ENCODE measurements at places on chromosomes 3 and 15.

GRCh38 chr3:58071480-58071971, 63.3 kb downstream of the FLNB start:
- H3K36me3 ChIP-seq: no peaks in the 10 kb centered on the region
- H3K4me1 ChIP-seq: peaks cover 55% of the 10 kb centered on the region

GRCh38 chr3:30539772-30540171, 66.6 kb upstream of the TGFBR2 start:
- H3K4me3 ChIP-seq: no peak overlapping the region
- no peak for DNase-seq
- no peak overlapping the region for H3K27ac ChIP-seq
- no peaks in the 10 kb centered on the region for H3K27me3 ChIP-seq
- H3K4me1 ChIP-seq: peaks cover 14% of the 10 kb centered on the region

DNA sequence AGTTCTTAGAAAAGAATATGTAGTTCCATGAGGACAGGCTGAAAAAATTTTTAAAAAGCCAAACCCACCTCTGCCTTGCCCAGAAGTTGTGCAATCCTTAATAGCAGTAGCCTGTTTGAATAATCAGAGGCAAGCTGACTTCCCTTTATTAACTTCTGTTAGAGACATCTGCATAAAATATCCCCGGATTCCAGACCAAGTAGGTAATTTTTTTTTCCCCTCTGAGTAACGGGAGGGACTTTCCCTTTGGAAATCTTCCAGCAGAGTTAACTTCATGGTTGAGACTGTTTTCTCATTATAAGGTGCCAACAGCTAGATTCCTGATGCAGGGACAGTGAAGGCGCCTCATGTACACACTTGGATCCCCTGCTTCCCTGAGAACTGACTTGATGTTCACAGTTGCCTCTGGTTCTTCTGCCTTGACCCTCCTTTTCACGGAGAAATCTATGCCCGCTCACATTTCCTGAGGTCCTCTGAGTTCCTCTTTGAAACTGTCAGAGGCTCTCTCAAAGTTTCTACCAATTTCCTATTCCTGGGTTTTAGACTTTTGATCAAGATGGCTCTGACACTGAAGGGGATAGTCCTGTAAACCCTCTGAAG, 227.6 kb upstream of the BHLHE40 start:
- no peaks in the 10 kb centered on the region for H3K27me3 ChIP-seq
- peak overlapping the region; percentile 77 for H3K27ac ChIP-seq
- H3K4me3 ChIP-seq: no peak overlapping the region

- no peak for DNase-seq
- H3K27me3 ChIP-seq: no peaks in the 10 kb centered on the region
- no peak overlapping the region for H3K27ac ChIP-seq
Measured at GRCh38 chr15:79332824-79333510, 22.1 kb downstream of the TMED3 start.

DNA sequence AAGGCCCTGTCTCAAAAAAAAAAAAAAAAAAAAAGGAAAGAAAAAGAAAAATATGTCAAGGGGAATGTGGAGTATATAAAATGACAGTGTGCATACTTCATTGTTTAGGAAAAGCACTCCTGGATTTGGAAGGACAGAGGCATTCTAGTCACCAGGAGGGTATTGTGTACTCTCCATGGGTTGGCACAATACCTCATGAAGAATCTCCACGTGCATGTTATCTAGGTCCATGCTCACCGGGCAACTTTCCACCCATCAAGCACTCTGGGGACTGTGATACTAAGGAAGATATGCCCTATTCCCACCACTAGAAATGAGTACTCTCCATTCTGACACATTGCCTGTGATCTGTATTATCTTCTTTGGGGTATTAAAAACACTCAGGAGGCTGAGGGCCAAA, 15.4 kb upstream of the KPNA1 start:
- H3K36me3 ChIP-seq: peaks cover 80% of the 10 kb centered on the region
- no peak overlapping the region for H3K4me3 ChIP-seq
- no peak overlapping the region for H3K27ac ChIP-seq
- H3K4me1 ChIP-seq: no peaks in the 10 kb centered on the region

DNA sequence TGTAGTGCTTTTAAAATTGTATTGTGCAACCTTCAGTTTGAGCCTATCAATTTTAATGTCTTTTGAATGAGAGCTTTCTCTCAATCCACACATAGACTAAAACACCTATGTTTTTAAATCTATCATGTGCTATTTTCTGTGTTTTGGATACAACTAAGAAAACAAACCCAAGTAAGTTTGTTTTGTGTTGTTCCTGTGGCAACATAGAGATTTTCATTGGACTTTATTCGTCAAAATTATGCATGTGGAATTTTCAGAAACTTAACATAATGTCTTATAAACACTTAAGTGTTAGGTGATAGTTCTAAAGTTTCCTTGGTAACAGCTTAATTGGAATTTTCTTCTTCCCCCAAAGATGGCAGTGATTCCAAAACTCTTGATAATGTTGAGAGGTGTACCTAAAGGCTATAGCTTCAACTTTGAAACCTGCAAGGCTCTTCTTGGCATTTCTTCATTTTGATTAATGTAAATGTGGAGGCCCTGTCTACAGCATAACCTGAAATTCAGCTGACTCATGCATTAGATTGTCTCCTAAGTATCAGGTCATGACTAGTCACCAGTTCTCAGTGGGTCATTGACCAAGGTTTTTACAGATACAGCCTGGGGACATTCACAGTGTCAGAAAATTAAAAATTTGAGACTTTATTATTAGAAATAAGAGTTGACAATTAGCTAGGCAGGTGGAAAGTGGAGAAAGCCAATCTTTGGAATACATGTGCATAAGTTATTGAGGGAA, 44.4 kb downstream of the COL6A5 start:
- no peak overlapping the region for H3K4me3 ChIP-seq
- no peaks in the 10 kb centered on the region for H3K4me1 ChIP-seq
- H3K27ac ChIP-seq: no peak overlapping the region
- H3K27me3 ChIP-seq: no peaks in the 10 kb centered on the region
- H3K36me3 ChIP-seq: no peaks in the 10 kb centered on the region

DNA sequence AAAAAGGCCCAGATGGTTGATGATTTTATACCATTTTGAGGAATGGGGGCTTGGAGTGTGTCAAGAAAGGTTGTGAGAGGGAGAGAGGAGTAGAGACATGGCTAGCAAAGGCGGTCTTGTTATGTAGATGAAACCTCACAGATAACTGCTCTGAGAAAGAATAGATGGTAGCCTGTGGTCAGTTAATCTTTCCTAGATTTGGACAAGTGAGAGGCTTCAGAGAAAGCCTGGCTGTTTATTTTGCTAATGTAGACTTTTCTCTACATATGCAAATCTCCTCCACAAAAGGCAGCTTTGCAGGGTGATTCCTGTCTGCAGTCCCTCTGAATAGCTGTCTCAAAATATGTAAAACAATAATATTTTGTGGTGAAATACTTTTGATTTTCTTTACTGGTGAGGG, 177.3 kb downstream of the OTOL1 start:
- H3K27ac ChIP-seq: no peak overlapping the region
- H3K4me3 ChIP-seq: no peak overlapping the region
- no peaks in the 10 kb centered on the region for H3K4me1 ChIP-seq
- no peak for DNase-seq

DNA sequence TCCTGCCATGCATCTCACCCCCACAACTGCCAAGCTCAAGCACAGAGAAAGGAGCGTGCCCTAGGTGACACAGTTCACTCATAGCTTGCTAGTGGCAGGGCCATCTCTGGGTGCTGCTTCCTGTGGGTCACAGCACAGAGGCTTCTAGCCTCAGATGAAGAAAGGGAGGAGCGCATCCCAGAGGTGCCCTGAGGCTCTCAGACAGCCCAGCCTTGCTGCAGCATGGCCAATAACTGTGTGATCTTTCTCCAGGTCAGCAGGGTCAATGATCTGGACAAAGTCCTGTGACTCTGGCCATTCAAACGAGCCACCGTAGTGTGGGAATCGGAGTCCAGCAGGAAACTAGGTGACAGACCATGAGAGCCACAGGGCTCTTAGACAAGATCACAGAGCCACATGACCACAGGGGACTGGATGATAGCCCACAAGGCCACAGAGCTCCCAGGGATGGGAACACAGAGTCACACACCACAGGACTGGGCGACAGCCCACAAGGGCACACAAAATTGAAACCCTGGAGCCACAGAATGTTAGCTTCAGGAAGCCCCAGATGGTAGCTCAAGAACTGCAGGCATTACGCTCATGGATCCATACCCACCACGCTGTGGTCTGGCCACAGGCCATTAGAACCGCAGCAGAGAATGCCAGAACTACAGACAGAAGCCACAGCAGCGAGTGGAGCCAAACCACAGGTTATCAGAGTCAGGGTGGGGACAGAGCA, 25.9 kb upstream of the GRIP2 start:
- no peaks in the 10 kb centered on the region for H3K27me3 ChIP-seq
- no peaks in the 10 kb centered on the region for H3K4me1 ChIP-seq
- no peak overlapping the region for H3K27ac ChIP-seq
- no peak overlapping the region for H3K4me3 ChIP-seq
- DNase-seq: no peak

DNA sequence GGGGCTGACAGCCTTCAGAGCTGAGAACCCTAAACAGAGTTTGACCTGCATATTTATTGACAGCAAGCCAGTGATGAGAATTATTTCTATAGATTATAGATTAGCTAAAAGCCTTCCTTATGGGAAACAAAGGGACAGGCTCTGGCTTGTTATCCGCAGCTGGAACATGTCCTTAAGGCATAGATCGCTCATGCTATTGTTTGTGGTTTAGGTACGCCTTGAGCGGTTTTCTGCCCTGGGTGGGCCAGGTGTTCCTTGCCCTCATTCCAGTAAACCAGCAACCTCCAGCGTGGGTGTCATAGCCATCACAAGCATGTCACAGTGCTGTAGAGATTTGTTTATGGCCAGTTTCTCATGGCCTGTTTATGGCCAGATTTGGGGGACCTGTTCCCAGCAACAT, 10.2 kb upstream of the FAH start:
- no peaks in the 10 kb centered on the region for H3K4me1 ChIP-seq
- no peak overlapping the region for H3K27ac ChIP-seq
- no peak for DNase-seq
- no peaks in the 10 kb centered on the region for H3K27me3 ChIP-seq
- no peaks in the 10 kb centered on the region for H3K36me3 ChIP-seq

GRCh38 chr15:52303093-52303772, 7.6 kb upstream of the MYO5C start:
- no peak overlapping the region for H3K27ac ChIP-seq
- DNase-seq: no peak
- H3K27me3 ChIP-seq: no peaks in the 10 kb centered on the region
- no peaks in the 10 kb centered on the region for H3K4me1 ChIP-seq

- H3K4me1 ChIP-seq: peaks cover 82% of the 10 kb centered on the region
- no peaks in the 10 kb centered on the region for H3K27me3 ChIP-seq
- H3K4me3 ChIP-seq: no peak overlapping the region
- peak overlapping the region; percentile 64 for H3K27ac ChIP-seq
Measured at GRCh38 chr3:169624533-169624972, 39.0 kb downstream of the MECOM start.

- H3K27me3 ChIP-seq: no peaks in the 10 kb centered on the region
- no peaks in the 10 kb centered on the region for H3K36me3 ChIP-seq
- H3K4me3 ChIP-seq: no peak overlapping the region
- H3K4me1 ChIP-seq: no peaks in the 10 kb centered on the region
- H3K27ac ChIP-seq: no peak overlapping the region
- no peak for DNase-seq
Measured at GRCh38 chr3:62699728-62700127, 175.5 kb downstream of the CADPS start.

DNA sequence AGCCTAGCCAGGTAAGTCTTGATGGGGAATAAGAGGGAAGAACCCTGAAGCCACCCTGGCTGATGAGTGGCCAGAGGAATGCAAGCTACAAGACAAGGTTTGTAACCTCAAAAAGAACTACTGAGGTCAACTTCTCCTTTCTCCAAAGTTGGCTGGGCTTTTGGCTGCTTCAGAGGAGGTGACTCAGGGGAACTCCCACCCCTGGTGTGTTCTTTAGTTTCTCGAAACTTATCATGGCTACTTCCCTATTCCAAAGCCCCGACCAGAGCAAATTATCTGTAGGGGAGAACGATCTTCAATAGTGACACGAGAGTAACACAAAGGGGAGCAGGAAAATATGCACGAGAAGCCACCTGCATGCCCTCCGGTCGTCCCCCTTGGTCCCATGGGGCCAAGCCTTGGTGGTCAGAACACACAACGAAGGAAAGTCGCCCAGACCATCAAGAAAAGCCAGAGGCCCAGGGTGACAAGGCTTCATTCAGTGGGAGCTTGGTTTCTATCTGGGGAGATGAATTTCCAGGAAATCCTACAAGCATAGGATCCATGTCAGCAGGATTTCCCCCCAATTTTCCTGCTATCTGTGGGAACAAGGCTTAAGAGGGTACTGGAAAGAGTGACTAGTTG, 6.5 kb upstream of the BCL2A1 start:
- no peak for DNase-seq
- no peak overlapping the region for H3K4me3 ChIP-seq
- H3K27me3 ChIP-seq: no peaks in the 10 kb centered on the region
- H3K4me1 ChIP-seq: peaks cover 9% of the 10 kb centered on the region
- no peaks in the 10 kb centered on the region for H3K36me3 ChIP-seq

GRCh38 chr15:92665100-92665555, 9.6 kb upstream of the FAM174B start:
- no peak overlapping the region for H3K4me3 ChIP-seq
- peak overlapping the region; percentile 71 for H3K27ac ChIP-seq
- H3K27me3 ChIP-seq: no peaks in the 10 kb centered on the region
- no peaks in the 10 kb centered on the region for H3K36me3 ChIP-seq
- peaks cover 44% of the 10 kb centered on the region for H3K4me1 ChIP-seq

DNA sequence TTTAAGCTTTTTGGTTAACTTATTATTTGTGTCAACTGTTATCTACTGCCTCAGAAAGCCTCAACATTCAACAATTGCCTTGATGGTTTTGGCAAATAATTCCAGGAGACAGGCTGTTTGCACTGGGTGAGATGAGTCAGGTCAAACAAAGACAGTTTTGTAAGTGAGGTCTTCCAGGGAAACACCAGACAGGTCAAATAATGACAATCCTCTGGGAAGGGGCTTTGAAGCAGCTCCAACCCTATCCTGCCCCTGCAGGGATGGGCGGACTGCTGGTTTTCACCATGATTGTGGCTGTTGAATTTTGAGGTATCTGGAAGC, 79.4 kb upstream of the PRR23E start:
- no peak overlapping the region for H3K4me3 ChIP-seq
- no peaks in the 10 kb centered on the region for H3K27me3 ChIP-seq
- DNase-seq: no peak
- no peaks in the 10 kb centered on the region for H3K4me1 ChIP-seq

GRCh38 chr15:50943638-50944037, 35.2 kb downstream of the AP4E1 start:
- H3K27ac ChIP-seq: no peak overlapping the region
- no peak for DNase-seq
- no peak overlapping the region for H3K4me3 ChIP-seq
- no peaks in the 10 kb centered on the region for H3K27me3 ChIP-seq

- DNase-seq: no peak
- no peak overlapping the region for H3K27ac ChIP-seq
- no peaks in the 10 kb centered on the region for H3K36me3 ChIP-seq
- H3K4me3 ChIP-seq: no peak overlapping the region
- no peaks in the 10 kb centered on the region for H3K27me3 ChIP-seq
Measured at GRCh38 chr3:41097896-41098496, 101.3 kb upstream of the CTNNB1 start.

- H3K36me3 ChIP-seq: no peaks in the 10 kb centered on the region
- H3K4me3 ChIP-seq: no peak overlapping the region
- DNase-seq: no peak
- H3K27ac ChIP-seq: no peak overlapping the region
- H3K4me1 ChIP-seq: no peaks in the 10 kb centered on the region
Measured at GRCh38 chr3:77524463-77524862, 484.6 kb downstream of the ROBO2 start.

GRCh38 chr15:63040954-63041353, 1.6 kb upstream of the TPM1 start:
- peaks cover 27% of the 10 kb centered on the region for H3K27me3 ChIP-seq
- no peaks in the 10 kb centered on the region for H3K36me3 ChIP-seq
- peak overlapping the region; percentile 83 for H3K27ac ChIP-seq
- no peak overlapping the region for H3K4me3 ChIP-seq

Measured in stomach (tissue), 19 donors.